ENCODE measurements at places on chromosomes 4 and X. TPM values are rescaled to one million over a fixed set of nuclear protein-coding genes. Genes with fewer than 3 reads are reported as not detected.
A peak's percentile ranks its signal among the peaks of the same experiment; 100 is the strongest.

Gene PSAPL1
- not detected for total RNA-seq

Gene ANK2
- 335 TPM for total RNA-seq

Gene CCNQ
- 32.9 TPM for total RNA-seq

Gene METAP1
- 41.7 TPM for total RNA-seq

Gene ASB12
- total RNA-seq = 0.94 TPM

Gene FOXR2
- total RNA-seq = not detected

Gene CENPU
- 1.0 TPM for total RNA-seq

Gene NIPAL1
- 0.53 TPM for total RNA-seq

Gene SULT1E1
- not detected for total RNA-seq

Gene PRRG1
- total RNA-seq = 15.2 TPM

Gene MAGEC1
- total RNA-seq = not detected

Gene SHISA3
- total RNA-seq = 9.2 TPM

Gene MUC7
- total RNA-seq = not detected

Gene HOPX
- 72.1 TPM for total RNA-seq

Gene FHIP1A
- 13.8 TPM for total RNA-seq

Gene ZNF732
- not detected for total RNA-seq

Gene RNF113A
- 9.0 TPM for total RNA-seq

- no peak for DNase-seq
Measured at GRCh38 chrX:55648434-55648833, 25.2 kb downstream of the FOXR2 start.

- no peak for DNase-seq
Measured at GRCh38 chr4:55993994-55994663, 45.4 kb downstream of the CEP135 start.

GRCh38 chr4:69610484-69610883 is 29.0 kb downstream of the UGT2A2 start:
- DNase-seq = no peak

- DNase-seq = no peak
Measured at GRCh38 chrX:148610328-148610698, 109.9 kb downstream of the AFF2 start.

GRCh38 chrX:308821-309520 is 9.6 kb downstream of the GTPBP6 start:
- peak; percentile 41 for DNase-seq

- DNase-seq = peak; percentile 18
Measured at GRCh38 chr4:163048447-163048846, 118.2 kb downstream of the NAF1 start.

DNA sequence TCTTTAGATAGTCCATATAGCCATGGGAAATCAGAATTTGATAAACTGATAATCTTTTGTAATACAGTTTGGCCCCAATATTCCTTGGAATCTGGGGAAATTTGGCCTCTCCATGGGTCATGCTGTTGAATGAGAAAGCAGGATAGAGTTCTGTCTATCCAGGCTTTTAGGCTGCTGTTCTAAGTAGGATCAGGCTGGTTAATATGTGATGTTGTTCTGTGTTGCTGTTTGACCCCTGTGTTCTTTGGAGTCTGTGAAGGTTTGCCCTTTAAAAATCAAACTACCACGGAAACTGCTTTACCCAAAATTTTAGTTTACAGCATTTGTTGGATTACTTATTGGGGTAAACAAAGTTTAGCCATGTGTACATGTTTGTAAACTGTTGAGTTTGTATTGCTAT is 114.5 kb downstream of the ZNF330 start:
- no peak for DNase-seq

GRCh38 chr4:123415977-123416376 is 19.4 kb downstream of the SPRY1 start:
- no peak for DNase-seq

GRCh38 chr4:126242679-126243390 is 928.1 kb downstream of the FAT4 start:
- DNase-seq = peak; percentile 76

DNA sequence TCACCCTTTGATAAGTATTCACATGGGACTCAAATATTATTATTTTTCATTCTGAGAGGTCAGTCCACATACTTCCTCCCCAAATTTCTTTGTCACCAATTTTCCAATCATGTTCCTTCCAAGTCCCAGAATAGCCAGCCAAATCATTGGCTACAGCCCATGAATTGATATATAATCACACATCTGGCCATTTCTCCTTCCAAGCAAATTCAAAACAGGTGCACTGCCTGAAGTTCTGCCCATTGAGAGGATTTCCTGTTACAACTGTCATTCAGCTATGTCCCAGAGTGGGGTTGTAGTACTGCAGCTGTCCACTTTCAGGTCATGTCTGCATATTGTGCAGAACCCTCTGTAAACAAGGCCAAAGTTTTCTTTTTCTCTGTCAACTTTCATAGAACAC is 347.8 kb downstream of the GRID2 start:
- DNase-seq = no peak

GRCh38 chrX:85084770-85085393 is 81.2 kb downstream of the APOOL start:
- DNase-seq = no peak

GRCh38 chr4:39937683-39938268 is 39.9 kb downstream of the PDS5A start:
- DNase-seq = no peak

GRCh38 chr4:113276464-113277170 is 227.2 kb downstream of the ANK2 start:
- no peak for DNase-seq

- no peak for DNase-seq
Measured at GRCh38 chr4:130073145-130073790, 977.3 kb downstream of the C4orf33 start.

- no peak for DNase-seq
Measured at GRCh38 chrX:39440799-39441284, 639.6 kb downstream of the MID1IP1 start.

DNA sequence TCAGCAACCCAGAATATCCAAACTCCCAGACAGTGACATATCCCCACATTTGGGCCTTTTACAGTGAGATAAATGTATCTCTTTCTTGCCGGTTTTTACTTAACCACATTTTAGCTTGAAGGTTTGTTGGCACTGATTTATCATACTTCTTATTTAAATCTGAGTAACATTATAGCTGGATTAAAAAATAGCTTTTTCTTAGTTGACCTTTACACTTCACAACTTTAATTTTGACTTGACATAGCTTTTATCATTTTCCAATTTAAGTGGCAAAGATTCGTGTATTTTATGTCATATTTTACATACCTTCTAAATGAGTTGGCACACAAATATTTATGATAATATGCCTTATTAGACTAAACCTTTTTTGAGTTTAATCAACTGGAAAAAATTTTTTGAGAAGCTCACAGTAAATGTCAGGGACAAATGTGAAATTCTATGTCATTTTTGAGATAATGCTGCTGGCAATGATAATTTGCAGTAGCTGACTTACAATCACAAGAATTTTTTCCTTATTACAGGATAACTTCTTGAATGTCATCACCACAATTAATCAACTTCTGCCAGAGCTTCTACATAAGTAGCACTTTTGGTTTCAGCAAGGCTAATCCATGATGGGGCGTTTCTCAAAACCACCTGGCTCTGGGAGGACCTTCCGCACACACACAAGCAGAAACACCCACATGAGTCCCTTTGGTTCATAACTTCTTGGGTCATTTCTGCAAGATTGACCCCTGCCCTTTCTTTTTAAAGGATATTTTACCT is 80.3 kb downstream of the SYTL5 start:
- no peak for DNase-seq

DNA sequence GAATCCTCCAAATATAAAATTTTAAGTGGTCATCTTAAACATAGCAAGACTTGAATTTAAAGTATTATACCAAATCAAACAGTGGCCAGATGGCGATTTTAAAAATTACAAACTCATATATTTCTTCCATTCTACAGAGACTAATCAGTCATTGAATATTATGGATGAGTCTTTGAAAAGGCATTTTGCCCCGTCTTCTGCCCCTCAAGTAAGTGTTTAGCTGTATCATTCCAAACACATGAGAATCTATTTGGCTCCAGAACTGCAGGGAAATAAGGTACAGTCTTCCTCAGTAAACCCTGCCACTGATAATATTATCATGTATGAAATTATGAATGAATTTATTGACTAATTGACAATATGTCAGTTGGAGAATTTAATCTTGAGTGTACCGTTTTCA is 191.0 kb downstream of the SLC7A11 start:
- DNase-seq = no peak

DNA sequence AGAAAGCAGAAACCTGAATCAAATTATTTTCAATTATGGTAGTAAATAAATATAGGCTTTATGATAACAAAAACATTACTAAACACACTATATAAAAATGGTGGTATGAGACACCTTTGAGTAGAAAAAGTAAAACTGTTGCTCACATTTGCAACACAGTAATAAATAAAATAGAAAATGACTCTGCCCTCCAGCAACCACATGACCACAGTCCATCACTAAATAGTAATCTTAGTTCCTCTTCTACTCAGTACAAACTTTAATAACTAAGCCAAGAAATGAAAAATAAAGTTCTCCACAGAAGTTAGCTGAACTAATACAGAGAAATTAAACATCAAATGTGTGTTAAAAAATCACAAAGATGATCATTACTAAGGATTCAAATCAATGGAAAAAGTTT is 108.5 kb downstream of the ADGRA3 start:
- no peak for DNase-seq

- no peak for DNase-seq
Measured at GRCh38 chr4:182339221-182339641, 96.0 kb downstream of the TENM3 start.

- DNase-seq = no peak
Measured at GRCh38 chrX:112163906-112164305, 81.3 kb upstream of the TRPC5 start.

DNA sequence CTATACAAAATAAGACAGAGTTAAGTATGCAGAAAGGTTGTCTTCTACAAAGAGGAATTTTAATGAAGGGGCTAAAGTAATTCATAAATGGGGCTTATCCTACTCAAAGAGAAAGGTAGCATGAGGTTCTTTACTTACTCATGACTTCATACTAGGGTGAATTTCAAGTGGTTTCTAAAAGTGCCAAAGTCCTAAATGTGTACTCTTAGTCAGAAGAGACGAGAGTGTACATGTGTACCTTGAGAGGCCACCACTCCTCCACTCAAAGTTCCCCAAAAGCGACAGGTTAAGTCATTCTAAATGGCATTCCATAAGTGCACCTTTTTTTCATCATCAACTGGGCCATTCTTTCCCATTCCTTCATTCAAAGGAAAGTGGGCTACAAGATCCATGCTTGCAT is 21.9 kb downstream of the EDA2R start:
- no peak for DNase-seq

DNA sequence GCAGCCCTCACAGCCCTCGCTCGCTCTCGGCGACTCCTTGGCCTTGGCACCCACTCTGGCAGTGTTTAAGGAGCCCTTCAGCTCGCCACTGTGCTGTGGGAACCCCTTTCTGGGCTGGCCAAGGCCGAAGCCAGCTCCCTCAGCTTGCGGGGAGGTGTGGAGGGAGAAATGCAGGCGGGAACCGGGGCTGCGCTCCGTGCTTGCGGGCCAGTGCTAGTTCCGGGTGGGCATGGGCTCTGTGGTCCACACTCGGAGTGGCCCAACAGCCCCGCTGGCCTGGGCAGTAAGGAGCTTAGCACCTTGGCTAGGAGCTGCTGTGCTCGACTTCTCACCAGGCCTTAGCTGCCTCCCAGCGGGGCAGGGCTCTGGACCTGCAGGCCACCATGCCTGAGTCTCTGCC is 192.6 kb downstream of the COX18 start:
- no peak for DNase-seq

- DNase-seq = no peak
Measured at GRCh38 chr4:139492429-139492828, 38.5 kb downstream of the RAB33B start.

GRCh38 chrX:47209508-47210238 is 8.8 kb upstream of the CDK16 start:
- DNase-seq = no peak

- no peak for DNase-seq
Measured at GRCh38 chrX:150548251-150548650, 20.2 kb upstream of the MTM1 start.

DNA sequence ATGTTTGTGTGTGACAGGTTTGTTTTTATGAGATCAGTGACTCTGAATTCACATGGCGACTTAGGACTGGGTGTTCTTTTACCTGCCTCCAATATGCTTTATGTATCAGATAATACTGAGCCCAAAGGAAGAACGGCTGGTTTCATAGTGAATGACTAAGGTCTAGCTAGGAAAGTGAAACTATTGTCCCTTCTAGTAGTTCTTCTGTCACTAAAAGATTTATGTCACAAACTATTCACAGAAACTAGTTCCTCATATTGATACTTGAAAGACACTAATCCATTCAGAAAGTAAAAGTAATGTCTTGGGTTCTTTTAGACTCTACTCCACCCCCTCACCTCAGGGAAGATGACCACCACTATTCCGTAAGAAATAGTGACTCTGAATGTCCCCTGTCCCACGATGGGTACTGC is 81.7 kb downstream of the EGF start:
- no peak for DNase-seq

- DNase-seq = no peak
Measured at GRCh38 chr4:149785696-149786431, 29.8 kb downstream of the IQCM start.

GRCh38 chr4:28451346-28451745 is 1590.7 kb downstream of the STIM2 start:
- DNase-seq = no peak

- no peak for DNase-seq
Measured at GRCh38 chr4:115687052-115687755, 573.8 kb upstream of the NDST4 start.

- DNase-seq = no peak
Measured at GRCh38 chrX:72478351-72478750, 94.3 kb downstream of the HDAC8 start.

GRCh38 chr4:74426101-74426500 is 18.8 kb upstream of the AREG start:
- no peak for DNase-seq

DNA sequence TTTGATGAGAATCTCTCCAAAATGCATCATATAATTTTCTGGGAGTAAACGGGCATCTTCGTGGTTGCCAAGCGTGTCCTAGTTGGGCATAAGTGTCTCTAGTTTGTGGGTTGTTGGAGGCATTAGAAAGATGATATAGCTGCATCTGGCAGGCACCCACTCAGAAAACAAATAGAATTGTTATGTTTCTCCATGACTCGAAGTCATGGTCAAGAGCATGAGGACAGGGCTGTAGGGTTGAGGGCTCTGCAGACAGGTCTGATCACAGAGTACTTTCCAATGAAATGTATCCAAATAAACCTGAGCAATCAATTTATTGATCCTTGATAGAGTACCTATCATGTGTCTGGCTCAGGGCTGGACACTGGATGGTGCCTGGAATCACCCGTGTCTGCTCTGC is 82.7 kb downstream of the SORCS2 start:
- DNase-seq = no peak

DNA sequence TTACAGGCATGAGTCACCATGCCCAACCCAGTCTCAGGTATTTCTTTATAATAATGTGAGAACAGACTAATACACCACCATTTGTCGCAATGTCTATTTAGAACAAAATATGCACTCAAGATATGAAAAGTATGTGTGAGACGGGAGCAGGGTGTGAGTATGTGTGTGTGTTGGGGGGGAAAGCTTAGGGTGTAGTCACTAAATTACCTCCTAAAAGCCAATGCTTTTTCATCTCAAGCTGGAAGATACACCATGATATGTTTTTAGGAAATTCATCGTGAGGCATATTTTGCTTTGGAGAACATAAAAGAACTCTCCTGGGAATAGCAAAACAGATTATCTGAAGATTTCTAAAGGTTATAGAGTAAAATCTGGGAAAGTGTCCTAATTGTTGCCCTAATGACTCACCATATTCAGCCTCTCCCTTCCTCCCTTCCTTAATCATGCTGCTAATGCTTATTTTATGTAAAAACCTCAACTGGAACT is 262.7 kb downstream of the PDHA2 start:
- no peak for DNase-seq

- DNase-seq = peak; percentile 83
Measured at GRCh38 chr4:155667222-155667567, 547 bp downstream of the GUCY1A1 start.
